ENCODE measurements at places on chromosomes 7 and 10.

DNA sequence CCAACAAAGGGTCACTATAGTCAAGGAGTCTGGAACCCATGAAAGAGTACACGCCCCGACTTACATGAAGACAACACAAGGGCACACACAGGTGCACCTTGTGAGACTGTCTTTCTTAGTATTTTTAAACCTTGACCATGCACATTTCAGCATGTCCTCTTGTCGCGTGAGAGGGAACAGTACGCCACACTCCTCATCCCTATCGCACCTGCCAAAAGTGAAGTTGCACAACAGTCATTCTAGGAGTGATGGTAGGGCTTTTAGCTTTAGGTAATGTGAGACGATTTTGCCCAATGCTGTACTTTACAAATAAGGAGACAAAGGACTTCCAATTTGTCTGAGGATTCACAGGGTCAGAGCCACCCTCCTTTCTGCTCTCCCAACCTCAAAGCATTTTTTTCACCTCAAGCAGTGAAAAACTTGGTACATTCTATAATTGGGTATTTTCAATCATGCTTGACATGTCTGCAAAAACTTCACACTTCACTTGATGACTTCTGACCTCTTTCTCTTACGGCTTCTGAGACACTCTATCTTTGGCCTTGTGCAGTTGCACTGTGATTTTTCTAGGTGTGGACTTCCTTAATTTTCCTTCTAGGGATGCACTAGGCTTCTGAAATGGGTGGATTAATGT, 173.9 kb upstream of the GRB10 start:
- no peak for DNase-seq

DNA sequence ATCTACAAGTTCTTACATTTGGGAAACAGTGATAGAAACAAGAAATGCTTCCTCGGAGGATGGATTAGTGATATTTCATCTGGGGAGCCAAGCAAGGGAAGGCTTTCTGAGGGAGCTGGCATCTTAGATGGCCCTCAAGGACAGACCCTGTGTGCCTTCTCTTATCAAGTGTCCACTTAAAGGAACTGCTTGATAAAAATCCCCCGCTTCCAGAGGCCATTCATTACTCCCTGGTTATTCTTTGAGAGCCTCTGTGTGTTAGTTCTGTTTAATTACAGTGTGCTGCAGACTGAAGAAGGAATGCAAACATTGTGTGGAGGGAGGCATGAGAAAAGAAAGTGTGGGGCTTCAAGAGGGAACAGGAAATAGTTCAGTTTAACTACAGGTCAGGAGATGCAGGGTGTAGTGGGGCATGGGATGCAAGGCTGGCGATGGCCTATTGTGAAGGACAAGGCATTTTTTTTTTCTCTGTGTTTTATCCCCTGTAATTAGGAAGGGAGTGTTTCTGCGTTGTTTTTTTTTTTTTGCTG, 145.4 kb downstream of the SNX10 start:
- DNase-seq: no peak

DNA sequence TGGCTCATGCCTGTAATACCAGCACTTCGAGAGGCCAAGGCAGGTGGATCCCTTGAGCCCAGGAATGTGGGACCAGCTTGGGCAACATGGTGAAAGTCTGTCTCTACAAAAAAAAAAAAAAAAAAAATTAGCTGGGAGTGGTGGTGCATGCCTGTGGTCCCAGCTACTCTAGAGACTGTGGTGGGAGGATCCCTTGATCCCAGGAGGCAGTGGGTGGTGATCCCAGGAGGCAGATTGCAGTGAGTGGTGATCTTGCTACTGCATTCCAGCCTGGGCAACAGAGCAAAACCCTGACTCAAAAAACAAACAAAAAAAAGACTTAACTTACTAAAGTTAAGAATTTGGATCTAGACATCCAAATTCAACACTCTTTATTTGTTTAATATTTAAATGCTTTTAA, 10.2 kb upstream of the ADO start:
- DNase-seq: no peak

GRCh38 chr7:42950417-42950816, 18.2 kb downstream of the MRPL32 start:
- no peak for DNase-seq

DNA sequence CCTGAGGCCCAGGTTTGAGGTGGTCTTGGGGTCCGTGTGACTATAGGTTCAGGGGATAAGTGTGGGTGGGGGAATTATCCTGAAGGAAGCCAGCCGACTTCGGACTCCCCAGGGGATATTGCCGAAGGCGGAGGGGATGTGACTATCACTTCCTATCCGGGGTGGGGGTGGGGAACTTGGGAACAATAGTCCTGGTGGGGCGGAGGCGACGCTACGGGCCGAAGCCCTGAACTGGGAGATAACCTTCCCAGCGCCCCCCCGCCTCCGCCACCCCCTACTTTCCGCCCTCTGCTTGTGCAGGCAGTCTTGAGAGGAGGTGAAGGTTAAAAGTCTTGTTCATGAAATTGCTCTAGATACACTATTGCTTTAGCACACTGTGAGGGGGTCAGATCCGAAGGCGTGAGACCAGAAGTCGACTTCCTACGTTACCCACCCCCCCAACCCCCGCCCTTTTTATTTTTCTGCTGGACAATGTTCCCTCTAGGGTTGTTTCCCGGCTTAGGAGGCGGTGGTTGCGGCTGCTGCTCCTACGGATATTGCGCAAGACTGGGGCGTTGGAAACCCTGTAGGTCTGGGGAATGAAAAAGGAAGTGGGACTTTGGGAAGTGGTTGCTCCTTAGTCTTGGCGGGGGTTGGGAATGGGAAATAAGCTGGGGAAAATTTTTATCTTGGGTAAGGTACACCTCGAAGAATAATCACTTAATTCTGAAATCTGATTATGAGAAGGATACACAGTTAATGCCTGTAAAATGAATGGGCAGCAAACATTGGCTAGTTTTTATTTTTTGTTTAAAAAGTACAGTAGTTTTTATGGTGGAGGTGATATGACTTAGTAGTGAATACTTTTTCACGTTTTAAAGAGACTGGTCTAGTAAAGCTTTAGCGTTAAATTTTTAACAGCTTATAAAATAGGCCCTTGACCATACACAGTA, 1.5 kb downstream of the PTPN12 start:
- no peak for DNase-seq

DNA sequence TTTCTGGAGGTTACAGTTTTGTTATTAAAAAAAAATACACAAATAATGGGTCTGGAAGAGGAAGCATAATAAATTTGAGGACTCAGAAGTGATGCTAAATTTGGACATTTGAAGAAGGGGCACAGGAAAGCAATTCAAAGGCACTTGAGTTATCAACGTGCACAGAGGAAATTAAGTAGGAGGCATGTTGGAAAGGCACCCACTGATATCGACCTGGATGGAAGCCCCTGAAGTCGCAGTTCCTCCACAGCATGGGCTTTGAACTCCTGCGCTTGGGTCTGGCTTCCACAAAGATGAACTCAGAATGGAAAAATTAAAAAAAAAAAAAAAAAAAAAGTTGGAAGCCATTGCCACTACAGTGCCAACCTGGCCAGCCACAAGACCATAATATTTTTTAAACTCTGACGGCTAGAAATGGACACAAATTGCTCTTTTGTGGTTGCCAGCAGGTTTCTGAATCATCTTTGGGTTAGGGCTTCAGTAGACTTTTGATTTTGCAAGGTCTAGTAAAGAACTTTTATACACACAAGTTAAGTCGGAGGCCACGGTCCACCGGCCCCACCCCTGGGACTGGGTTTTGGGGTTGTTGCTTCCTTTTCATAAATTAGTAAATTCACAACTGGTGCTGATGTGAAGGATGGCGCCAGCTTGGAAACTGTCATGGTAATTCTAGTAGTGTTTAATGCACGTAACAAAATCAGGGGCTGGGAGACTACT, 21.6 kb downstream of the JCAD start:
- DNase-seq: no peak

DNA sequence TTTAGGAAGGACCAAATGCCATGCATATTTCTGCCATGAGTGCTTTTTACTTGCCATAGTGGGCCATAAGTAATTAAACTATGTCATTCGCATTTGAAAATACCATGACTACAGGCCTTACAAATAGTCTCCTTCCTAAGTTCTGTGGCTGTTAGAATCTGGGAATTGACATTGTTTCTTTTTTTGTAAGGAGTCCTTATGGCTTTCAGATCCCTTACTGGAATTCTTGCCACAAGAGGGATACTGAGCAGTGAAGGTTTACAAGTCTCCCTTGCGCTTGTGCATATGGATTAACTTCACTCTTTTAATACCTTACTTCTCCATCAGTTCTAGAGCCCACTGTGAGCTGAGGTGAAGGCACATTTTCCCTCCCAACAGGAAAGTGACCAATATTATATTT, 166.0 kb downstream of the NRG3 start:
- no peak for DNase-seq

DNA sequence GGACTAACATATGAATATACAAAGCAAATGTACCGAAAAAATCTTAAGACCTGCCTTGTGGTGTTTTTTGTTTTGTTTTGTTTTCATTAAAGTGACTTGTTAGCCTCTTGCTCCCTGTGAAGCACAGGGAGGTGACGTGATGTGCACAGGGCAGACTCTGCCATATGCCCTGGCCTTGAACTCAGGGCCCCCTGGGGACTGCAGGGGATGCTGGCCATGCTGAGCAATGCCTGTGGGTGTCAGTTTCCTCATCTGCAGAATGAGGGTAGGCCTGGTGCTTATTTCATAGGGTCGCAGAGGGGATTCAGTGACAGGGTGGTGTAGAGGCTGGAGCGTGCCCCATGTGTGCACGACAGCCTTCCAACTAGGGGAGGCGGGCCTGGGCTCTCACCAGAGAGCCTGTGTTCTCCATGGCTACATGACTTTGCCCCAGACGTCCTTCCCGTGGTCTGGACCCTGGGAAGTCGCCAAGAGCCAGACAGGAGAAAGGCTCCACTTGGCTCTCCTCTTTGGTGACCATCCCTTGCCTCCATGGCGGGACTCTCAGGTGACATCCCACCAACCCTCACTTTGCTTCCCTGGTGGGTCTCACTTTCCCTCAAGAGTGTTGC, 14.5 kb downstream of the EGFR start:
- no peak for DNase-seq

DNA sequence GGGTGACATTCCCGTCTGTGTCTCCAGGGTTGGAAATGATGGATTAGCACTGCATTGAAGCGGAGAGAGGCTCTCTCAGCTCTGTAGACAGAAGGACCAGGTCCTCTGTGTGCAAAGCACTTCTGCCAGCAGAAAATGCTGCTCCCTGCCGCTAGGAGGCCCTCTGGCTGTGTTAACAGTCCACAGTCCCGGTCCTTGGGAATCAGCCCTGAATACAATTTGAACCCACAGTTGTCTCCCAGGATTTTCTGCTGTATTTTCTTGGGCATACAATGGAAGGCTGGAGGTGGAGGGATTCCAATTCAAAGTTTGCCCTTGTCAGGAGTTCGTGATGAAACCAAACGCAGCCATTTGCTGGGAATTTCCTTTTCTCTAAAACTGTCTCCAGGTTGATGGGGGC, 205.2 kb downstream of the GLRX3 start:
- DNase-seq: no peak

- no peak for DNase-seq
These were observed 504.6 kb upstream of the MKI67 start for GRCh38 chr10:128630787-128631252.

GRCh38 chr10:74910976-74911350, 84.6 kb downstream of the KAT6B start:
- no peak for DNase-seq

GRCh38 chr7:47549916-47550315, 32.0 kb downstream of the TNS3 start:
- DNase-seq: no peak

- no peak for DNase-seq
These were observed 241.5 kb upstream of the SP8 start for GRCh38 chr7:21028186-21028585.

GRCh38 chr7:157856873-157857577, 520.2 kb downstream of the DNAJB6 start:
- no peak for DNase-seq

- DNase-seq: no peak
These were observed 124.8 kb downstream of the ADK start for GRCh38 chr10:74275755-74276290.

Data from activated CD8-positive, alpha-beta memory T cell treated with anti-CD3 and anti-CD28 coated beads for 48 hours (primary cell).